ENCODE measurements at places on chromosomes 3 and 15.

- DNase-seq, result no peak
Measured at GRCh38 chr3:188169830-188170455, 16.0 kb downstream of the LPP start.

DNA sequence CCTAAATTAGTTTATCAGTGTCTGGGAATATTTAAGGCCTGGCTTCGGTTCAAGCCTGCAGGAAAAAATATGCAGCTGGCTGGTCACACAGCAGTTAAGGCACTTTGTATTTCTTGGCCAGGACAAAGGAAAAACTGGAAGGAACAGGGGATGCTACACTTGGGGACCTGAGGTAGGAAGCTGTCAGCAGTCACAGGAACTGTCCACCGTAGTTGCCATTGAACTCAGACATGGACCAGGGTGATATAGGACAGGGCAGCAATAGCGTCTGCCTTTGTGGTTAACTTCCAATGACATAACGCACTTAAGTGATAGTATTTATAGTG lies 49.1 kb downstream of the NR1D2 start:
- DNase-seq, result no peak

DNA sequence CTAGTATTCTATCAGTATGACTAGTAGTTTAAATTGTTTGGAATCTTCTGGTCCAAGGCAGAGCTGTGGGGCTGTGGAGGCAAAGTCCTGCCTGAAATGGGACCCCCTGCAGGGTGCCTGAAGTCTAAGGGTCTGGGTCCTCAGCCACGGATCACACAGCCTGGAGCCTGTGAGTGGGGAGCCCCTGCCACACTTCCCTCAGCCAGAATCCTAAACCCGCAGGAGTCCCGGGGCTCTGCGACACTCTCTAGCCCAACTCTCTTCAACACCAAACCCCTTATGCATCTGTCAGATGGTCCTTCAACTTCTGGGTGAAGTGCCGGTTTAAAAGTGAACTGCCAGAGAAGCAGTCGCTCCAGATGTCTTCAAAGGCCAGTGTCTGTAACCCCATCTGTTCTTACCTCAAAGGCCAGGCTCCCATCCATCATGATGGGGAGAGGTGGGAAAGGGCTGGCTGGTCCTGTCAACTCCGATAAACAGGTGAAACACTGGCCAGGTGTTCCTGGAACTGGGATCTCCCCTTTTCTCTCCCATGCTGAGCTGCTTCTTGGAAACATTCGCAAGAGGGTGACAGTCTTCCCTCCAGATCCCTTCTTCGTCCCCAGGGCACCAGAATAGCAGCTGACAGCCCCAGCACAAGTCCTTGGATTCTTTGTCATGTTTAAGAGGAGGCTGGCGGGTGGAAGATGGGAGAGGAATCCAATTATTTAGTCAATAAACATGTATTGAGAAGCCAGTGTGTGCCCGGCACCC lies 45.6 kb downstream of the CPN2 start:
- DNase-seq, result no peak

DNA sequence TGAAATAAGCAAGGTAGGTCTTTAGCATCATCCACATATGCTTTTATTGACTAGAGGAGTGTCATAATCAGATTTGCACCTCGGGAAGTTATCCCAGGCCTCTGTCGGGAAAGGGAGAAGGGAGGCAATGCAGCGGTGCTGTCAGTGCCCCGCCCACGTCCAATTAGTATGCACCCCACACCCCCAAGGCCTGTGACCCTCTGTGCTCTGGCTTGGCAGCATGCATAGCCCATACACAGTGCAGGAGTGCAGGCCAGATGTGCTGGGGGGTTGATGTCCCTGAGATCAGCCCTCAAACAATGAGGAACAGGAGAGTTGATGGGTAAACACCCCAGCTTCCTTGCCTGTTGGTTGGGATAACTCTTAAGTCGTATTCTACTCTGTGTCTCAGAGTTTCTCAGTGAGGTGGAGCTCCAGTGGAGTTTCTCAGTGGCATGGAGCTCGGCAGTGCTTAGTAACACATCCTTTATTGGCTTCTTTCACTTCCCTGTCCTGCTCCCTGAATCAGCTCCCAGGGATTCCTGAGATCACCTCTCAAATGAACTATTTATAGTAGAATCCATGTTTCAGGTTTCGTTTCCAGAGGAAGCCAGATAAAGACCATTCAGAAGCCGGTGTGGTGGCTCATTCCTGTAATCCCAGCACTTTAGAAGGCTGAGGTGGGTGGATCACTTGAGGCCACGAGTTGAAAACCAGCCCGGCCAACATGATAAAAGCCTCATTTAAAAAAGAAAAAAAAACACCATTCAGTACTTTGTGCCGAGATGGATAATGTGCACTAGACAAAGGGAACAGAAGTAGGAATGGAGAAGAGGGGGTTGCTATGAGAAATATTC lies 26.7 kb upstream of the NDUFB4 start:
- no peak for DNase-seq

DNA sequence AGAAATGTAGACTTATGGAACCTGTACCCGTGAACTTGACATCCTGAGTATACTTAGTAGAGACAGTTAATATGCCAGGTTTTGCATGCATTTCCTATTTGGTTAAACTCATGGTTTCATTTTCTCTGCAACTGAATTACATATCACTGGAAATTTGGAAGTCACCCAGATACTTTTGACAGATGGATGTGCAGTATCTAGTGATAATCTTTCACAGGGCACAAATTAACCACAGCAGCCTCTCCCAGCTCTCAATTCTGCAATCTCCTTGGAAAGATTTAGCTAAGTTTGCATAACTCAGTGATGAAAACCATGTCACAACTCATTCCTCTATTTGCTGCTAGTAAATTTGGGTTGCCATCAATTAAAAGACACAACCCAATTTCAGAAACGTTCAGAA lies 162.3 kb upstream of the TPM1 start:
- no peak for DNase-seq

DNA sequence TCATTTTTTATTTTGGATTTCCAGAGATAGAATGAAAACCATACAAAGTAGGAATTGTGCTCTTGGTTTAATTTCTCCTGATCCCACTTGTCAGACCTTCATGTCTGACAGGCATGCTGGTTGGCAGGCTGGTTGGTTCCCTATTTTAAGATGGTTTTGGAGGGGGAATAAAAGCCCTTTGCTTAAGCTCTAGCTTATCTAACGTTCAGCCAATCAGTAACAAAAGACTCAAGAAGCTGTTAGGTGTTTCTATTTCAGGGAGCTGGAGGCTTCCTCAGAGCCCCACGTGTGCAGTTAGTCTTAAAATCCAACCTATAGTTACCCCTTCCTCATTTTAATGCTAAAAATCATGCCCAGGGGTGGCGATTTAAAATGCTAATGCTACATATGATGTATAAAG lies 40.5 kb upstream of the XIRP1 start:
- DNase-seq, result no peak

DNA sequence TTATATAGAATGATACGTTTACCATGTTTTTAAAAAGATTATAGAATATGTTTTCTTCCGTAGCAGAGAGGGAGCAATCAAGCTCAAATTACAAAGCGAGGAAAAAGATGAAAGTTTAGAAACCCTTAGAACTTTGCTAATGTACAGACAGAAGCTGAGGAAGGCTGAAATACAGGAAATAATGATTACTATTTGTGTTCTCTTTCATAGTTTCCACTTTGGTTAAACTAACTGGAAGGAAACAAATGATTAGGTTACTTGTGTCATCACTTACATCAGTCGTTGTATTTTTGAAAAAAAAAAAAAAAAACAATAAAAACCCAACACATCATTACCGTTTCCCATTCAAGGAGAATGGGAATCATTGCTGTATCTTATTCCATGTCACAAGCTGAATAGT lies 337.8 kb upstream of the CBLB start:
- DNase-seq, result no peak

DNA sequence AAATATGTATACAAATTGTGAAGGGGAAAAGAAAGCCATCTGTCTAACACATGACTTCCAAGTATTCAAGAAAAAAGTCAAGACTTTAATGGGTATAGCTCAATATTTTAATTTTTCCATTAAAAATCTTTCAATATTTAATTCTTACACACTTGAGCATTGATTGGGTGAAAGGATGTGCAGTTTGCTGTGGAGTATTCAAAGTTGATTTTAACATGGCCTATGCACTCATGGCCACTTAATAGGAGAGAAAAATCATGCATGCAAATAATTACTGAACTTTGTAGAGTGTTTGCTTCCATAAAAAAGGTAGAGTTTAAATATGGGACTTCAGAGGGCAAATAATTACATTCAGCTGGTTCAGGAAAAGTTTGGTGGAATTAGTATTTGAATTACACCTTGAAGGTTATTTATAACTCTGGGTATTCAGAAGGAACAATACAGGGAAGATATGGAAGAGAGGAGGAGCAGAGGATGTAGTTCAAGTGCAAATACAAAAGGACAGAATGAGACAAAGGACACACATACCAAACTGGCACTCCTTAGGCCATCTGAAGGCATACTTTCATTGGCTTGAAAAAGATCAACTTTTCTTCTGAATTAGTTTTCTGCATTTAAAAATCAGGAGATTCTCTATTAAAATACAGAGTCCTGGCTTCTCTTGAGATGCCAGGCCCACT lies 90.1 kb downstream of the OTOL1 start:
- no peak for DNase-seq

- DNase-seq, result no peak
Measured at GRCh38 chr3:1190569-1190968, 97.7 kb downstream of the CNTN6 start.

DNA sequence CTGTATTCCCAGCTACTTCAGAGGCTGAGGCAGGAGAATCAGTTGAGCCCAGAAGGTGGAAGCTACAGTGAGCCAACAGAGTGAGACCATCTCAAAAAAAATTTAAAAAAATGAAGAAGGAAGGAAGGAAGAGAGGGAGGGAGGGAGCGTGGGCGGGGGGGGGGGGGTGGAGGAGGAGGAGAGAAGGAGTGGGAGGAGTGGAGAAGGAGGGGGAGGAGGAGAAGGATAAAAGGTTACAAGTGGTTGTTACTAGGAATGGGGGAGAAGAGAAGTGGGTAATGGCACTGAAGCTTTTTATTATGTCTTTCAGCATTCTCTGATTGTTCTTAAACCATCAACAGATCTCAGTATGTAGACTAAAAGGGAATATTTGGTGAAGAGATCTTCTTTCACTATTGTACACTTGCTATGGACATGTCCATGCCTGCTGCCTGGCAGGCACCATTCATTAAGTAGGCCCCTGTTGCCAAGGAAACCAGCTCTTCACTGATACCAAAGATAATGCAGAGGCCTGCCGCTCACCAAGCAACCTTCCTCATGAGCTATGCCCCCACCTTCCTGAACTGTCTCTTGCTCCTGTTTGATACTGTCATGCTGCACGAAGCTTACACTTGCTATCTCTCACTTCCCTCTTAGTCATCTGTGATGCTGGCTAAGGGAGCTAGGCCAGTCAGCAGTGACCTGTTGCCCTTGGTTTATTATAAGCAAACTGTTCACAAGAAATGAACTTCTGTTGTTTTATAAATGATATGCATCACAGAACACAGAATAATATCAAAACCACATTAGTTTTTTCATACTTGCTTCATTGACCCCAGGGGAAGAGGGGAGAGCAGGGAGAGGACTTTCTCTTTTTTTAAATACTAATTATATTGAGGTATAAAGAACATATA lies 23.1 kb downstream of the EPM2AIP1 start:
- peak; percentile 30 for DNase-seq

DNA sequence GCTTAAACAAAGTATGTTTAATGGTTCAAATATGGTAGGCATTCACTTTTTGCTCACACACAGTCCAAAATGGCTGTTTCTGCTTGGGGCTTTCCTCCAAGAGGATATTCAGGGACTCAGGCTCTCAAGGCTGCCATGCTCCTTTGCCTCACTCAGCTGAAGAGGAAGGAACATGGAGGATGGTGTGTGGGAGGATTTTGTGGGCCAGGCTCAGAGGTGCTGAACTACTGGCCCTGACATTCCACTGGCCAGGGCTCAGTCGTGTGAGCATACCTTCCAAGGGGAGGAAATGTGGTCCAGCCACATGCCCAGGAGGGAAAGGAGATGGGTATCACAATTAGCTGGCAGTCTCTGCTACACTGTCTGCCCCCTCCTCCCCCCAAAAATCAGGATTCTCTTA lies 8.7 kb downstream of the PXYLP1 start:
- no peak for DNase-seq
